ENCODE measurements at places on chromosomes 5 and 9.

GRCh38 chr5:9617221-9617620, 12.9 kb downstream of the TAS2R1 start:
- DNase-seq = no peak

- DNase-seq = no peak
Measured at GRCh38 chr5:73214306-73214705, 41.3 kb downstream of the TMEM174 start.

DNA sequence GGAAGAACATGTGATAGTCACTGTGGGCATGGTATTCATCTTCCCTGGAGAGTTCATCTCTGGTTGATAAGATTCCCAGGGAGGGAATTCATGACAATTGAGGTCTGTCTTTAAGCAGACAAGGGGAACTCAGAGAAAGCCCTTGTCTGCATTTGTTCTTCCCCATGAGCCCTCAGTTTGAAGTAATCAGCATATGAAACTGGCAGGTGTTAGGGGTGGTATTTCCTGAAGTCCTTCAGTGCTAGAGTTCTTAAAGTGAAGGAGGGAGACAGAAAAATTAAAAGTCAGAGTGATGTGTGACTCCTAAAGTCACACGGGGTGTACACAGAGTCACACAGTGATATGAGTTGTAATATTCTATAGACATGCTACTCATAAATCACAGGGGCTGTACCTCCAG, 60.6 kb upstream of the SYK start:
- DNase-seq = no peak

- peak; percentile 64 for DNase-seq
Measured at GRCh38 chr5:100788417-100788816, 114.7 kb downstream of the ST8SIA4 start.

DNA sequence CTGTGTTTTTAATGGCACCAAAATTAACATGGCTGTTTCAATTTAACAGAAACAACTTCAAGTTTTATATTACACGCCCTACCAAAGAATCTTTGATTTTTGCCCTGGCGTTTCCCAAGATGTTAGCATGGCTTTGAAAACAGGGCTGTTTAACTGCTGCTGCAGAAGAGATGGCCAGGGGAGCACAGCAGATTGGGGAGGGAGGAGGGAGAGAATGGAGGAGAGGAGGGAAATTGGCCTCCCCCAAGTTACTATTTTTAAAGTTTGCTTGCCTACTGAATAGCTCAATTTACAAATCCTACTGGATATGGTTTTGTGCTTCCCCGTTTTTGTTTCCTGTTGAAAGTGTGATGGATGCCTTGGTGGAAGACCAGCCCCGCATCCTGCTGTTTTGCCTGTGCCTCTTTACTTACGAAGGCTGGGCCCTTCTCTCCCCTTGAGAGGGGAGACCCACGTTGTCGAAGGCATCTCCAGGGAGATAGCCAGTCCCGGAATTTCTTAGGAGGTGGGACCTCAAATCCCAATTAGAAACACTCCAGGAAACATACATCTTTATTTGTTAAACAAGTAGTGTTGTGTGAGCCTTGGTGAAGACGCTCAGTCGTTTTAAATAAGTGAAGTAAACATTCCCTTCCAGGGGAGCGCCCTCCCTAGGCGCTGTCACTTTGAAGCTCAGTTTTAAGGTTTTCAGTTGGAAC, 98.6 kb downstream of the AOPEP start:
- no peak for DNase-seq

GRCh38 chr5:132872788-132873118, 715 bp upstream of the LEAP2 start:
- no peak for DNase-seq

- DNase-seq = no peak
Measured at GRCh38 chr9:84856181-84856632, 186.7 kb downstream of the NTRK2 start.

- DNase-seq = no peak
Measured at GRCh38 chr9:95307538-95307937, 10.0 kb downstream of the FANCC start.

GRCh38 chr9:97633859-97634490, 354 bp downstream of the NCBP1 start:
- no peak for DNase-seq

DNA sequence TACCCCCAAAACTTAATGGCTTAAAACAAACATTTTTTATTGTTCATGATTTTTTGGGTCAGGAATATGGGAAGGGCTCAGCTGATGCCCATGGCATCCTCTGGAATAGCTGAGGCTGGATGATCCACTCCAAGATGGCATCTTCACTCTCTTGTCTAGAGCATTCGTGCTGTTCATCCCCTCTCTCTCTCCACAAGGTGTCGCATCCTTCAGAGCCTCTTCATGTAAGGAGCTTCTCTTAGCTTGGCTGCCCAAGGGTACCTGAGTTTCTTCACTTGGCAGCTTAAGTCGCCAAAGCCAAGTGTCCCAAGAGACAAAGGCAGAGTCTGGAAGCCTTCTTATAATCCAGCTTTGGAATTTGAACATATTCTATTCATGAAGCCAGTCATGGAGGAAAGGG, 294.7 kb downstream of the CHSY3 start:
- DNase-seq = no peak

- DNase-seq = no peak
Measured at GRCh38 chr9:3962971-3963642, 336.8 kb downstream of the GLIS3 start.

DNA sequence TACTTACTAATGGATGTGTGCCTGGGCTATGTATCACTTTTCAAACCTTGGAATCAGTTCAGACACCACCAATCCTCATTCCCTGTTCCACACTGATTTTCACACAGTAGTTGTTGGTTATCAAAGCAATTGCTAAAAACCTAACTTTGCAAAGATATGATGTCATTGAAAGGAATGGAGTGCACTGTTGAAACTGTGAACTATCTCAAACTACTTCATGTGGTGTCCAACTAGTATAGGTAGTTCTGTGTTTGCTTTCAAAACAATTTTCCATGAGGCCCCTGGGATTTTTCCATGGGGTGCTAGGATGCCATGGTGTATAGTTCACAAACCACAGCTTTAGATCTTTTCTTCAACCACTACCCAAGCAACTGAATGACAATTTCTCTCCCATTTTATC, 17.8 kb downstream of the INIP start:
- DNase-seq = no peak

DNA sequence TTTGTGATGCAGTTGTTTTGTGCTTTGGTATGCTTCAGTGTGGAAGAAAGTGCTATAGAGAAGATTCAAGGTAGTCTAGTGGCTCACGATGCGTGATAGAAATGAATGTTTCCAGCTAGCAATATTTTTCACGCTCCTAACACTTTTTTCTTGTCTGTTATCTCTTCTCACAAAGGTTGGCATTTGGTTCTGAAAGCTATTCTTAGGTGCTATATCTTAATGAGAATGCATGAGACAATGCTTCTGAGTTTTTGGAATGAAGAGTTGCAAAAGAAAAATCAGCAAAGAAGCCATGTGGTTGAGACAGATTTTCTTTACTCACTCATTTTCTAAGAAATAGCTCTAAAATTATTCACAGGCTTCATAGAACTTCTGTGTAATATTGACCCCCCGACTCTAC, 122.6 kb downstream of the PDE8B start:
- DNase-seq = no peak

DNA sequence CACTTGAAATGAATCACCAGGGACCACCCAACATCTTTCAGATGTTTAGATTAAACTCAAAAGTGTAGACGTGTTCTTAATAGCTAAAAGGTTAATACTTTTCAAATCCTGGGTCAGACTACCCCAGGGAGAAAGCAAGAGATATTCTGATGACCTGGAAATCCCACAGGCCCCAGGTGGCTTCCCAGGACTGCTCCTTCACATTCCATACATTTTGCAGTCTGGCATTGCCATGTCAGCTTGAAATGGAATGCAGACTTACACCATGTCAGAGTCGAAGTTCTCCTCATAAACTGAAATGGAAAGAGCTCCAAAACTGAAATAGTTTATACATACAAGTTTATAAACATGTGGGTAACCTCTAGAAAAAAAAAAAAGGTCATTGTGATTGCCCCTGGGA, 61.5 kb downstream of the TMEM167A start:
- DNase-seq = no peak

DNA sequence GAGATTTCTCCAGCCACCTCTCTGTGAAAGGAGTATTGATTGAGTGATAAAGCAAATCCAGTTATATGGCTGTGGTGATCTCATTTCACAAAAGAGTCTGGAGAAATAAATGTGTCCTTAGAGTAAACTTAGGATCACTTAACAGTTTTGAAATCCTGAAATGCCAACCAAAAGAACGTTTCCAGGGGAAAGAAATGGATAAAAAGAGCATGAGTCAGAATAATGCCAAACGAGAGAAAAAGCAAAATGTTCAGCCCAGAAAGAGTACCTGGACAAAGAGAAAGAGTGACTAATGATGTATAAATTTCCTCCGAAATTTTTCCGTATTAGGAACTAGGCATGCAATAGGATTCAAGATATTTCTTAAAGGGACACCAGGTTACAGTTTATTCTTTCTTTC, 463.1 kb upstream of the CDH10 start:
- no peak for DNase-seq

DNA sequence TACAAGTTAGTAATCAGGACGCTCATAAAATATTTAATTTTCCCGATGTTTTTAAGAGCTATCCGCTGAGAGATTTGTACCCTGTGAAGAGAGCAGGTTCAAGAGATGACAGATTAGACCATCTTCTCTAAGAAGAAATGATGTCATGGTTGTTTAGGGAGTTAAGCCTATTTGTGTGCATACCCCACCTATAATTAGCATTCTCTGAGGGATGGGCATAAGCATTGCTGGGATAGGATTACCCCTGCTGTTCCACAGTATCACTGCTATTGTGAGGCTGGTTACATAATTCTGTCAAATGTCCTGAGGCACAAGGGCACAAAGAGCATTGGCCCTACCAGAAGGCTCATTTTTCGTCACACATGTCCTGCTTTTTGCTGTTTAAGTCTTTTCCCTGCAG, 687.0 kb downstream of the CETN3 start:
- no peak for DNase-seq

DNA sequence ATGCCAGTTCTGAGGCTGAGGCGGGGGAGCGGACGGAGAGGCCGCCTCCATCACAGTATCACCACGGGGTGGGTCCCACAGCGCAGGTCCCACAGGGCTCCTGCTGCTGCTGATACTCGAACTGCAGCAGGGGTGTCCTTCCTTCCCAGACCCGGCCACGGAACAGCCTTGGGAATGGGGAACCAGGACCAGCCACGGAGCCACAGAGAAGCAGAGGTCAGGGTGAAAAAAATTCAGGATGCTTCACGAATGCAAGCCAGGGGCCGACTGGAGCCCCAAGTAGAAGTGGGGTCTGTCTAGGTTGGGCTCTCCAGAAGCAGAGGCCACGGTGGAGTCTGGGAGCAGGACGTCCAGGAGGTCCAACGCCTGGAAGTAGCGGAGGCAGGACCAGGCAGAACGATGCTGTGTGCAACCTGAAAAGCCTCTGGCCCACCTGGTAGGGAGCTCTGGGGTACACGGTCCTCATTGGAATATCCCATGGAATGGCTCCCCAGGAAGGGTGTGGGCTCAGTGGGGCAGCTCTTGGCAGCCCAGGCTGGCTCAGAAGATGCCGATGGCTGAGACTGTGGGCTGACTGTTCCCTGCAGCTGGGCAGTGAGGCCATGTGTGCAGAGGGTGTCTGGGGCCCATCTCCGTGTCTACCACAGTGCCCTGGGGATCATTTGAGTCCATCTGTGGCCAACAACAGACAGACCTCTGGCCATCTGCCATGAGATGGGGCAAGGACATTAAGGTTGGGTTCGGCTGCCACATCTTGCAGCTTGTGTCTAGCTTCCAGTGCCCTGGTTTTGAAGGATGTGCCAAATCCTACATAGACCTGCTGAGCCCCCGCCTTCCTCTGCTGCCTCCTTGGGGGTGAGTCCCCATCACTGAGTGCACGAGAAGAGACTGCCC, 66.9 kb upstream of the FCN1 start:
- no peak for DNase-seq

DNA sequence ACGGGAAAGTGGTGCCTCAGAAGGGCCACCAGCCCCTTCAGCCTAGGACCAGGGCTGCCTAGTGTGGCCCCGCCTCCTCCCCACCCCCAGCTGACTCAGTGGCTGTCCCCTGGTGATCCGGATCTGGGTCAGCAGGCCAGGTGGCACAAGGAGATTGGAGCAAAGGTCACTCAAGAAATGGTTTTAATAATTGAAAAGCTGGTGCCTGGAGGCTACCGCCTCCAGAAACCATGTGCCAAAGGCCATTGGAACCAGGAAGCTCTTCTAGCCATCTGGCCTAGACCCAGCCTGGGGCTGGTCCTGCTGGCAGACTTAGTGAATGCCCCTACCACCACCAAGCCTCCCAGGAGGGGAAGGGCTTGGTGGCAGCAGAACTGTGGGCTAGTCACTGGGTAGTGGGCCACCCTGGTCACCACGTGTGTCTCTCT, 1.5 kb downstream of the ST6GALNAC4 start:
- DNase-seq = no peak

DNA sequence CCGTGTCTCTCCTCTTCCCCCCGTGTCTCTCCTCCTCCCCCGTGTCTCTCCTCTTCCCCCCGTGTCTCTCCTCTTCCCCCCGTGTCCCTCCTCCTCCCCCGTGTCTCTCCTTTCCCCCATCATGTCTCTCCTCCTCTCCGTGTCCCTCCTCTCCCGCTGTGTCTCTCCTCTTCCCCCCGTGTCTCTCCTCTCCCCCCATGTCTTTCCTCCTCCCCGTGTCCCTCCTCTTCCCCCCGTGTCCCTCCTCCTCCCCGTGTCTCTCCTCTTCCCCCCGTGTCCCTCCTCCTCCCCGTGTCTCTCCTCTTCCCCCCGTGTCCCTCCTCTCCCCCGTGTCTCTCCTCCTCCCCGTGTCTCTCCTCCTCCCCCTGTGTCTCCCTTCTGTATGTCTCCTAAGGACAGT, 12.8 kb upstream of the RNU6ATAC start:
- DNase-seq = no peak

All from kidney glomerular epithelial cell (primary cell).